ENCODE measurements at places on chromosomes 6 and 20.

DNA sequence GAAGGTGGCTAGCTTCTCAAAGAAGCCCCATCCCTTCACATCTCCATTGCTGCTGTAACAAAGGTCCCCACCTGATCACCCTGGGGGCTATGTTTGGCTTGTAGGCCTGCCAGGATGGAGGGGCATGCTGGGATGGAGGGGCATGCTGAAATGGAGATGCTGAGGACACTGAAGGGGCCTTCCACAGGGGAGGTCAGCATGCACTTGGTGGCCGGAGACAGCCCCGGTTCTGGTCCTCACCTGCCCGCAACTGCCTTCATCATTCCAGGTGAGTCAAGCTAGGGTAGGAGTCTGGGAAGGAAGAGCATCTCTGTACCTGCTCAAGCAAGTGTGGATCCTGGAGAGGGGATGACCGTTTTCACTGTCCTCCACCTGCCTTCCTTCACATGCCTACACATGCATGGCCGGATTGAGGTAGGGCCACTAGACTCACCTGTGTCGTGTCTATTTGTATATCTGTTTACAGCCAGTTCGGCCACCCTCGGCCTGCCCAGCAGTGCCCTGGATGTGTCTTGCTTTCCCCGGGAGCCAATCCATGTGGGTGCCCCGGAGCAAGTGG is 6.0 kb downstream of the L3MBTL1 start:
- DNase-seq, result no peak

DNA sequence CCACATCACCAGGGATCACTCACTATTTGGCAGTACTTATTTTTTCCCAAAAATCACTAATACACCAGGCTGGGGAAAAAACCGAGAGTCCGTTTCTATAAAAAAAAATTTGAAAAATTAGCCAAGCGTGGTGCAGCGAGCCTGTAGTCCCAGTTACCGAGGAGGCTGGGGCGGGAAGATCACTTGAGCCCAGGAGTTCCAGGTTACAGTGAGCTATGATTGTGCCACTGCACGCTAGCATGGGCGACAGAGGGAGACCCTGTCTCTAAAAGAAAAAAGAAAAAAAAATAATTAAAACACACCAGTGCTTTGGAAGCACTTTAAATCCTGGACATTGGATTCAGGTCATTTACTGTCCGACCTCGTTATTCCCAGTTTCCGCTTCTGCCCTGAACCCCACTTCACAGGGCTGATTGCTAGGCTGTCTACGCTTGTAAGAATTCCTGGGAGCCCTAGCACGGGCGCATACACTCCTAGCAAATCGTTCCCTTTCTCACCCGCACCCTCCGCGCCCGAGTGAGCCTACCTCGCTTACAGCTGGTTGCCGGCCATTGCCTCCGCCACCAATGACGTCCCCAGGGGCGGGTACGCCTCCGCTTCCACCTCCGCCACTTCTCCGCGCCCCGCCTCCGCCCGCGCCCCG is at the start of gene TPMT:
TSS of gene TPMT (minus strand) at position 571 of the 643 bp plus-strand sequence. CDS start 5,950 bp downstream, outside the sequence.
- DNase-seq, result no peak

DNA sequence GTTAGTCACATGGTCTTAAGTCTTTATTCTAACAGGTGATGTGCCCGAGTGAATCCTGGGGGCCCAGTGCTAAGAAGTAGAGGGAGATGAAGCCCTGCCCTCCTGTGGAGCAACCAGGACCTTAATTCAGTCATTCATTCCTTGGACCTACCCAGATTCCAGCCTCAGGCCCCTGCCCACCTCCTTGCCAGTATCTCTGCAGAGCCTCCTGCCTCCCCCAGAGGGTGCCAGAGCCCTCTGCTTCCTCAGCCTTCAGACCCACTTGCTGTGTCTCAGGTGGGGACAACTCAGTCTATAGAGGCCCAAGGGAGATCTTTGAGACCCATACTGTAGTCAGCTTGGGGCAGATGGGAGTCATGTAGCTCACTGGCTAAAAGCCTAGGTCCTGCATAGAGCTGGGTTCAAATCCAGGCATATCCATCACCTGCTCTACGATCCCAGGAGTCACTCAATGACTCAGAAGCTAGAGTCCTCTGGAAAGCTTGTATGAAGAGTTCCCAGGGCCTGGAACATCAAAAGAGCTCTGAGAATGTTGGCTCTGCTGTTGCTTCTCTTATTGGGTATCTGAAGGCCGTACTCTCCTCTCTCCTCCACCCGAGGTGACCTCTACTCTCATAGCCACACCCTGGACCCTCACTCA is 3.9 kb upstream of the SIGLEC1 start:
- peak; percentile 32 for DNase-seq

- DNase-seq, result no peak
Observed at GRCh38 chr20:24499472-24499871, 30.0 kb downstream of the SYNDIG1 start.

GRCh38 chr6:168650671-168651111 is 209.7 kb downstream of the SMOC2 start:
- no peak for DNase-seq

GRCh38 chr6:3194535-3195419 is 32.7 kb downstream of the TUBB2B start:
- peak; percentile 48 for DNase-seq

DNA sequence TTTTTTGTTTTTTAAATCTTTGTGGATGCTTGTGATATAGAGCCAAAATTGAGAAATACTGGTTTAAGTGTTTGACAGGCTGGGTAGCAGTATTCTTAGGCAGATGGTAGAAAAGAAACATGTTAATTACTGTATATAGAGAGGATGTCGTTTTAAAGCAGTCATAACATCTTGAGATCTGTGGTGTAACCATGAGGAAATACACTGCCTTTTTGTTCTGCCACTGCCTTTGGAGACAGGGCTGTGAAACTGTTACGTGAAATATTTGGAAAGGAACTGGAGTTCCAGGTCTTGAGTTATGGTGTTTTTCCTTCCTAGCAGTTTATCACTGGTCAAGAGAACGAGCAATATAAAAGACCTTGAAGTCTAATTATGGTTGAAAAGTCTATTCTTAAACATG is 19.5 kb downstream of the STXBP5 start:
- no peak for DNase-seq

- DNase-seq, result no peak
Observed at GRCh38 chr20:63624486-63624885, 2.4 kb downstream of the GMEB2 start.

DNA sequence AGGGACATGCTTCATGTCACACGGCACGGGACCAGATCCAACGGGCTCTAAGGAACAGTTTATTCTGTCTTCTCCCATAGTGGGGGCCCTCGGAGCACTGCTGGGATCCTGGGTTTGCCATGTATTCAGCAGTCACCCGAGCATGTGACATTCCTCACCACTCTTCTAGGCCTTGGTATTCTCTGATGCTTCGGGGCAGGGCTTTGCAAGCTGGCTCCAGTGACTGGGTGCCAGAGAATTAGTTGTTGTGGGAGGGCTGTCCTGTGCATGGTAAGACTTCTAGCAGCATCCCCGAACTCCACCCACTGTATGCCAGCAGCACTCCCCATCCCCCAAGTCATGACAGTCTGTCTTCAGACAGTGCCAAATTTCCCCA is 5.4 kb downstream of the CCN5 start:
- no peak for DNase-seq

DNA sequence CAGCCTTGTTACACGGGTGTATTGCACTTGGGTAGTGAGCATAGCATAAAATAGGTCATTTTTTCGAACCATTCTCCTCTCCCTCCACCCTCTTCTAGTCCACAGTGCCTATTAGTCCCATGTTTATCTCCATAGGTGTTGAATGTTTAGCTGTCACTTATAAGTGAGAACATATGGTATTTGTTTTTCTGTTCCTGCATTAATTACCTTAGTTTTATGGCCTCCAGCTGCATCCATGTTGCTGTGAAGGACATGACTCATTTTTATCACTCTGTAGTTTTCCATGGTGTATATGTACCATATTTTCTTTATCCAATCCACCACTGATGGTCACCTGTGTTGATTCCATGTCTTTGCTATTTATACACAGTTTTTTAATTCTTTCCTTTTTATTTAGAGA is 889.5 kb downstream of the EYS start:
- DNase-seq, result no peak

DNA sequence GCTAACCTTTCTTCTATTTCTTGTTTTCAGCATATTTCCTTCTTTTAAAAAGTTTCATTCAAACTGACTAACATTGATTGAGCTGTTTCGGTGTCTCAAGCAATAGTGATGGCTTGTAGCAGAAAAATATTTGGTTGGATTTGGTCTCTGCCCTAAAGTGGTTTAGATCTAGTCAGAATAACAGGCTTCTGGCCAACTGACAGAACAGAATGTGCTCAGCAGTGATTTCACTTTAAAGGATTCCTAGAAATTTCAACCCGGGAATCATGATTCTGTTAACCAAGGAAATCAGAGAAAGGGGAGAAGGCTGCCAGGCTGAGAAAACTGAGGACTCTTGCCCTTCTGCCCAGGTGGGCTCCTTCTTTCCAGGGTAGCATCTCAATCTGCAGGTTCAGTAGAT is 16.6 kb upstream of the GSTA1 start:
- DNase-seq, result no peak

GRCh38 chr6:146056506-146056905 is 27.6 kb downstream of the GRM1 start:
- no peak for DNase-seq

DNA sequence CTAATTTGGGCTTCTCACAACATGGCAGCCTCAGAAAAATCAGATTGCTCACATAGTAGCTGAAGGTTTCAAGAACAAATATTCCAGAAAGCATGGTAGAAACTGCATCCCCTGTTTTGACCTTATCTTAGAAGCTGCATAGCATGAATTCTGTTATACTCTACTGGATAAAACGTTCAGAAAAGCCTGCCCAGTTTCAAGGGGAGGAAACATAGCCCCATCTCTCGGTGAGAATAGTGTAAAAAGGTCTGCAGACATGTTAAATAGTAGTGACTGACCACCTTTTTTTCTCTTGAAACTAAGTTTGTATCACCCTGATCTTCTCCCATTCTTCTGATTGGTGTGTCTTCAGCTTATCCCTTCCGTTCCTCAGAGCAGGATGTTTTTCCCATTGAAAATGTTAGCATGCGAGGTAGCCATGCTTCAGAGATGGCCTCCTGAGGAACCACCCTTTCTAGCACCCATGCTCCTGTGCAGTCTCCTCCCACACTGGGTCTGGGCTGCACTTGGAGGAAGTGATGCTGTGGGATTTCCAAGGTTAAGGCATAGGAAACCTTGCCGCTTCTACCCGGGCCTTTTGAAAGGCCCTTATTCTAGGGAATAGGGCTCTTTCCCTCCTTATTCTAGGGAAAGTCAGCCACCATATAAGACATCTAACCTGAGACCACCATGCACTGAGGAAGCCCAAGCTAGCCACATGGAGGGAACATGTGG is 50.1 kb downstream of the MARCKS start:
- DNase-seq, result no peak

GRCh38 chr6:31796993-31797385 is 1.4 kb upstream of the VARS1 start:
- DNase-seq, result no peak

- no peak for DNase-seq
Observed at GRCh38 chr6:139114746-139115145, 20.1 kb upstream of the HECA start.

- no peak for DNase-seq
Observed at GRCh38 chr6:66161546-66162108, 454.6 kb upstream of the EYS start.

All from neural crest cell (in vitro differentiated cells).